Activated naive CD4-positive, alpha-beta T cell treated with anti-CD3 and anti-CD28 coated beads, Interleukin-2, amount 50 U/mL, for 72 hours (primary cell): ENCODE measurements at places on chromosomes 12 and 14.

GRCh38 chr14:28902930-28903329, 136.3 kb downstream of the FOXG1 start:
- DNase-seq: no peak

GRCh38 chr12:26692407-26692806, 140.6 kb downstream of the ITPR2 start:
- DNase-seq: no peak

DNA sequence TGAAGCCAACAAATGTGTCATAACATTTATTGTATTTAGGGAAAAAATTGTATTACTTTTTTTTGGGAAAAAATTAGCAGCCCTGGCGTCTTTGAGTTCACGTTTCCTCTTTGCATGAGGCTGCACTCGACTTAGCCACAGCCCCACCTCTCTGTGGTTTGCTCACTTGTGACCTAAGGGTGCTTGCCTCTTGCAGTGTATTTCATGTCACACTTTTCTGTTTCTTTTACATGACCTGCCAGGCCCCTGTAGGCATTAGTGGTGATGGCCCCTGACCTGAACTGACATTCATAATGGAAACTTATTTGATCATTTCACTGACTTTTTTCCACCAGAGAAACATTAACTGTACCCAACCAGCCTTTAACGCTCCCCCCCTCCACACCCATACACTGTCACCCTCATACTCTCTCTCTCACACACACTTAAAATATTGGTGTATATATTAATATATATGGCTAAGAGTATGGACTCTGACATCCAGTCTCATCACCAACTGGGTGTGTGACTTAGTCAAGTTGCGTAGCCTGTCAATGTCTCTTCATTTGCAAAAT, 122.9 kb downstream of the PRKCH start:
- DNase-seq: peak; percentile 43

GRCh38 chr12:94516985-94517384, 57.3 kb upstream of the CEP83 start:
- no peak for DNase-seq

DNA sequence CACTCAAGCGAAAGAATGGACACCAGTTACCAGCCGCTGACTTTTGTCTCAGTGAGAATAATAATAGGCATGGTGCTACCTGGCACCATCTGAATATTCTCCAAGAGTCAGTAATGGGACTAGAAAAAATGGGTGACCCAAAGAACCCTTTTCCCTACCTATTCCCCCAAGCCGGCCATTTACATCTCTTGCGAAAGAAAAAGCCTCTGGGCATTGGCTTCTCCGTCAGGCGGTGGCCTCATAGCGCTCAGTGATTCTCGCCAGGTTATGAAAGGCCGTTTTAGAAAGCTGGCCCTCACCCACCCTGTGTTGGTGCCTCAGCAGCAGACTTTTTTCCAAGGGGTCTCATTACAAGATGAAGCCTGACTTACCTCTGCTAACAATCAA, 523 bp upstream of the SLC6A15 start:
- DNase-seq: no peak

- peak; percentile 60 for DNase-seq
These were observed 670 bp downstream of the DYRK2 start for GRCh38 chr12:67649261-67649569.

DNA sequence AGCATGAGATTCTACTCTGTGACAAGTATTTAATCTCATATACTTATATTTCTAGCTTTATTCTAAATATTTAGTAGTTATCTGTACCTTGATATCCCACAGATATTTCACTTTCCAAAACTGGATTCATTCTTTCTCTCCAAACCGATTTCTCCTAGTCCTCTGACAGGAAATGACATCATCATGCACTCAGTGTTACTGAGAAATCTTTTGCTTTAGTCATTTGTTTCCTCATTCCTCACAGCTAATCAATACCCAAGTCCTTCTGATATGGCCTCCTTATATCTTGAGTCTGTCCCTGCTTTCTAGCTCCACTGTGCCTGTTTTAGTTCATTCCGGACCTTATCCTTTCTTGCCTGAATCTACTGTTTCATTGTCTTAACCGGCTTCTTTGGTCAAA, 39.4 kb upstream of the E2F7 start:
- no peak for DNase-seq

GRCh38 chr12:89769483-89769818, 60.8 kb upstream of the ATP2B1 start:
- no peak for DNase-seq

GRCh38 chr12:132141976-132142678, 2.0 kb downstream of the DDX51 start:
- DNase-seq: peak; percentile 50

GRCh38 chr12:124720681-124721500, 142.8 kb downstream of the SCARB1 start:
- DNase-seq: no peak

GRCh38 chr12:118035190-118036041, 18.9 kb downstream of the RFC5 start:
- no peak for DNase-seq

DNA sequence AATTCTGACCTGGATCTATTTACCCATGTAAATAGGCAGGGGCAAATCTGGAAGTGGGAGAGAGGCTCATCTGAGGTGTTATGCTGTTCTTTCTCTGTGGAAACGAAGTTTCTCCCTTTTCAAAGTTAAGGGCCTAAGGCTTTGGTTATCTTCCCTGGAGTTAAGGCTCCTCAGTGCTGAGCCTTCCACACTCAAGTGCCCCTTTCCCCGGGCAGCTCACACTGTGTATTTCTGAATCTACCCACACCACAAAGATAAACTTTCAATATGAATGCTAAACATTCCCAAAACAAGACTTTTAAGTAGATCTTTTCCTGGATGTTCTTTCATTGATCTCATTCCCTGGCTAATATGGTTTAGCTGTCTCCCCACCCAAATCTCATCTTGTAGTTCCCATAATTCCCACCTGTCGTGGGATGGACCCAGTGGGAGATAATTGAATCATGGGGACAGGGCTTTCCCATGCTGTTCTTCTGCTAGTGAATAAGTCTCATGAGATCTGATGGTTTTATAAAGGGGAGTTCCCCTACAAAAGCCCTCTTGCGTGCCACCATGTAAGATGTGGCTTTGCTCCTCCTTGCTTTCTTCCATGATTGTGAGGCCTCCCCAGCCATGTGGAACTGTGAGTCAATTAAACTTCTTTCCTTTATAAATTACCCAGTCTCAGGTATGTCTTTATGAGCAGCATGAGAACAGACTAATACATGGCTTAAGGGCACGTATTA, 251.1 kb downstream of the NAV3 start:
- DNase-seq: no peak

DNA sequence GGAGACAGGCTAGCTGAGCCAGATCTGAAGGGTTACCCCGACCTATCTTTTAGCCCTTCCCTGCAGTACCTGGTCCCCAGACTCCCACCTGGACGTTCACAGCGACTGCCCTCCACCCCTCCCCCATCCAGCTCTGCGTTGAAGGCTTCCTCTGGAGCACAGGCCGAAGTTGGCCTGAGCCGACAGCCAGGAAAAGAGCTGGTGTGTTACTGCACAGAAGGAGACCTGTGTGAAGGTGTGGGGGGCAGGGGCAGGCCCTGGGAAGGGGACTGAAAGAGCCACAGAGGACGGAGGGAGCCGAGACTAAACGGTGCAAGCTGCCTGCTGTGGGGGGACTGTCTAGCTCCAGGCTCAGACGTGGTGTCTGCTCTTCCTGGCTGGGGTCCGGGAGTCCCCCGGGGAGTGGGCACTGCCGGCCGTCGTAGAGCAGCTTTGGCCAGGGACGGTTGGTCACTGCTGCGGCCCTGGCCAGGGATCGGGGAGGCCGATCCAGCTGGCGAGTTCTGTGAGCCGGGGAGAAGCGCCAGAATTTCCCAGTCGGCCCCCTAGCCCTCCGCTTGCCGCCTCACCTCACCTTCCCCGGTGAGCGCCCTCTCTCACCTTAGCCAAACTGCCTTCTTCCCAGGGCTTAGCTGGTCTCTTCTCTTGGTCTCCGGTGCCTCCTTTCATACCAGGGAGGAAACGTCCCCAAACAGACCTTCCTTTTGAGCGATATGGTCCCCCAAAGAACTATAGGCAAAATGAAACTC, 899 bp upstream of the COL2A1 start:
- no peak for DNase-seq

DNA sequence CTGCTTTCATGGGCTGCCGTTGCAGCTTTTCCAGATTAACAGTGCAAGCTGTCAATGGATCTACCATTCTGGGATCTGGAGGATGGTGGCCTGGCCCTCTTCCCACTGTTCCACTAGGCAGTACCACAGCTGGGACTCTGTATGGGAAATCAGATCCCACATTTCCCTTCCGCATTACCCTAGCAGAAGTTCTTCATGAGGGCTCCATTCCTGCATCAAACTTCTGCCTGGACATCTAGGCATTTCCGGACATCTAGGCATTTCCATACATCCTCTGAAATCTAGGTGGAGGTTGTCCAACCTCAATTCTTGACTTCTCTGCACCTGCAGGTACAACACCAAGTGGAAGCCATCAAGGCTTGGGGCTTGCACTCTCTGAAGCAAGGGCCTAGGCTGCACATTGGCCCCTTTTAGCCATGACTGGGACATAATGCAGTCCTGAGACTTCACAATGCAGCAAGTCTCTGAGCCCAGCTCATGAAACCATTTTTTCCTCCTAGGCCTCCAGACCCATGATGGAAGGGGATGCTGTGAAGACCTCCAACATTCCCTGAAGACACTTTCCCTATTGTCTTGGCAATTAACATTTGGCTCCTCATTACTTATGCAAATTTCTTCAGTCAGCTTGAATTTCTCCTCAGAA, 863.3 kb downstream of the C12orf50 start:
- no peak for DNase-seq

- DNase-seq: no peak
These were observed 252.6 kb downstream of the FOXN3 start for GRCh38 chr14:89164168-89165073.

GRCh38 chr12:22275843-22276242, 58.7 kb downstream of the ST8SIA1 start:
- no peak for DNase-seq

DNA sequence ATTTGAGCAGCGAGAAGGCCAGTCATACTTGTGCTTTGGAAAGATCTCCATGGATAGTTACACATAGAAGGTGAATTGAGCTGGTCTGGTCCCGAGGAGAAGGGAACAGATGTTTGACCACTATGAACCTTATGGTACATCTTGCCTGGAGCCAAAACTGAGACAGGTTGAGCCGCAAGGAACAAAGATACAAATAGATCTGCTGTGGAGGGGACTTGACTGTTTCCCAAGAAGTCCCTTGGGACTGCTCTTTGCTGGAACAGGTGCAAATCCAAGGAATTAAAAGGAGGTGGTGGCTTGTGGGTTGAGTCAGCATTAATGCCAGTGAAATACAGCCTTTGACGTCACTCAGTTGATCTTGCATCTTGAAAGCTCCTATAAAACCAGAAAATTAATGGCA, 68.8 kb upstream of the PRIMA1 start:
- no peak for DNase-seq

DNA sequence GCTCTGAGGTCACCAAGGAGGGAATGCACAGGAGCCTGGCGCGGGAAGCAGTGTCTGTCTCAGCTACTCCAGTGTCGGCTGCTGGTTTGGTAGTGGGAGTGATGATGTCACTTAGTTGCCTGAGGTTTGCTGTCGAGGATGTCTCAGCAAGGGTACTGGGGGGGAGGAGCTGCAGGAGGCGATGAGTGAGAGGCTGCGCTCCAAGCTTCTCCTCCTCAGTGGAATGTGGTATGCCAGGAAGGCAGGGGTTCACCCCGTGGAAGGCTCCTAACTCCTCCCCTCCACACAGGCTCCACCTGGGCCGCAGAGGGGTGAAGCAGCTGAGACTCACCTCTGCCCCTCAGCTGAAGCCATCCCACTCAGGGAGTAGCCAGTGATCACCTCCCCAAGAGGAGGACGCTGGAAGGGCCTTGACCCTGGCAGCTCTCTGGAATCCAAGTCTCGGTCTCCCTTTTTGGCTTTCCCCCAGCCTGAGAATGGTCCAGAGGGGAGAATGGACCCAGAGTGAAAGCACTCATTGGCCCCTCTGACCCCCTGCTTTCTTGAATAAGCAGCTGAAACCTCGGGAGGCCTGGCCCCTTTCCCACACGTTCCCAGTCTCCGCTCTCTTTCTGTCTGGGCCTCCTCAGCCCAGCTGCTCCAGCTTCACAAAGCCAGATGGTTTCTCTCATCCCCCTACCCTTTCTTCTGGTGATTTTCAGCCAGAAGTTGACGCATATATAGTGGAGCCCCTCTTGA, 178.9 kb upstream of the FKBP4 start:
- DNase-seq: no peak

DNA sequence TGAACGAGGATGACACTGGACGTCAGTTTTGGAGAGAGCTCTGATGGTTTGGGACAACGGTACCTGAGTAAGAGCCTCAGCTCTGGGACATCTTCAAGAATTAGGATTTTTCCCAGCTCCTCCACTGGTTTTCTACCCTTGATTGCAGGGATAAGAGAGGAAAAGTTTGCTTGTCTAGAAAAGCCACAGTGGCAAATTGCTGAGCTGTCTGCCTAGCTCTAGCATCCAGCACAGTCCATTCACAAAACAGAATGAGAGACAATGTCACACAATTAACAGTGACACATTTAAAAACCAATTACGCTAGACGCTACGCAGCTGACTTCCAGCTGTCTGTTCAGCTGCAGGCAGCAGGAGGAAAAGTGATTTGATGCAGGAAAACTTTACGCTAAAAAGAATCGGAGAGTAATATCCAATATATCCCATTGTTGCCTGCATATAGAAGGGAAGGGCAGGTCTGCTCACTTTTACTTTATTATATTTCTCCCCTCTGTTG, 168.1 kb upstream of the PRICKLE1 start:
- no peak for DNase-seq

DNA sequence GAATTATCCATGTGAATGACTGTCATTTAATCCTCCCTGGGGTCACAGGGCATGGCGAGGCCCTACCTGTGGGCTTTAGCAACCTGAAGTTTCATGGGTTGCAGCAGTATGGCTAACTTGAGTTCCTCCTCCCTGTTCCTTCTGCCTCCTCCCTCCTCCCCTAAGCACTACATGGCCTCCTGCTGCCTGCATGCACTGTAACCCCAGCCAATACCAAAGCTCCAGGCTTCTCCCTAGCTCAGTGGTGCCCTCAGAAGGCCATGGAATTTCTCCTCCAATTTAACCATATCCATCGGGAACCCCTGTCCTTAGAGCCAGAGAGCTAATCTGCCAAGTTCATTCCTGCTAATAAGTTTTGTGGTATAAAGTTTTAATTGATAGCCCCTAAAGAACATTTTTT, 95.1 kb downstream of the NT5DC3 start:
- no peak for DNase-seq

DNA sequence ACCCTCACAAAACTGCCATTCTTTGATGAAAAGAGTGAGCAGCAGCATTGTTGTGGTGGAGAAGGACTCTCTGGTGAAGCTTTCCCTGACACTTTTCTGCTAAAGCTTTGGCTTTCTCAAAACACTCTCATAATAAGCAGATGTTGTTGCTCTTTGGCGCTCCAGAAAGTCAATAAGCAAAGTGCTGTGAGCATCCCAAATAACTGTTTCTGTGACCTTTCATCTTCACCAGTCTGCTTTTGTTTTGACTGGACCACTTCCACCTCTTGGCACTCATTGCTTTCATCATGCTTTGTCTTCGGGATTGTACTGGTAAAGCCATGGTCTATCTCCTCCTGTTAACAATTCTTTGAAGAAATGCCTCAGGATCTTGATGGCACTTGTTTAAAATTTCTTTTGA, 424.7 kb upstream of the TMPO start:
- DNase-seq: no peak

GRCh38 chr14:66143387-66144112, 342.6 kb upstream of the CCDC196 start:
- no peak for DNase-seq

- DNase-seq: no peak
These were observed 193.1 kb upstream of the FSCB start for GRCh38 chr14:44700184-44700583.
